ENCODE measurements at places on chromosomes 3 and 15. TPM values are rescaled to one million over a fixed set of nuclear protein-coding genes. Genes with fewer than 3 reads are reported as not detected.

DNA sequence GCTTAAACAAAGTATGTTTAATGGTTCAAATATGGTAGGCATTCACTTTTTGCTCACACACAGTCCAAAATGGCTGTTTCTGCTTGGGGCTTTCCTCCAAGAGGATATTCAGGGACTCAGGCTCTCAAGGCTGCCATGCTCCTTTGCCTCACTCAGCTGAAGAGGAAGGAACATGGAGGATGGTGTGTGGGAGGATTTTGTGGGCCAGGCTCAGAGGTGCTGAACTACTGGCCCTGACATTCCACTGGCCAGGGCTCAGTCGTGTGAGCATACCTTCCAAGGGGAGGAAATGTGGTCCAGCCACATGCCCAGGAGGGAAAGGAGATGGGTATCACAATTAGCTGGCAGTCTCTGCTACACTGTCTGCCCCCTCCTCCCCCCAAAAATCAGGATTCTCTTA lies 8.7 kb downstream of the PXYLP1 start:
- H3K4me1 ChIP-seq, result peaks cover 45% of the 10 kb centered on the region
- H3K36me3 ChIP-seq, result no peaks in the 10 kb centered on the region
- DNase-seq, result no peak
- H3K4me3 ChIP-seq, result no peak overlapping the region
- no peak overlapping the region for H3K27ac ChIP-seq
- no peaks in the 10 kb centered on the region for H3K27me3 ChIP-seq

ERC2 gene
- not detected for total RNA-seq

MYL3 gene
- total RNA-seq, result not detected

ARL14 gene
- not detected for total RNA-seq

GOLGA8S gene
- total RNA-seq, result 0.07 TPM

DNA sequence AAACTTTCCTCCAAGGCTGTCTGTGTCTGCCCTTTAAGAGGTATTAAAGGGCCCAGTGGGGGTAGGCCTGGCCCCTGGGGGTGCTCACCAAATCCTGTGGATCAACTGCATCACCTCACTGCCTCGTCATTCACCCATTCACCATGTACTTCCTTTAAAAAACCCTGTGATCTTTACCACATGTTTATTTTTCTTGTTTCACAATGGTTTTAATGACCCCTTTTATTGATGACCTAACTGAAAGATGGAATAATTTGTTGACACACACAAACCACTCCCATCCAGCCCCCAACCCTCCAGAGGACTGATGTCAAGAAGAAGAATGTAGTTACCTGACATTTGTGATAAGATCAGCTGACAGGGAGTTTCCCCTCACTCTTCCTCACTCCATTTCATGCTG lies 40.8 kb downstream of the KCNAB1 start:
- H3K4me1 ChIP-seq, result peaks cover 11% of the 10 kb centered on the region
- DNase-seq, result no peak
- H3K27ac ChIP-seq, result peak overlapping the region; percentile 20
- no peaks in the 10 kb centered on the region for H3K27me3 ChIP-seq
- H3K36me3 ChIP-seq, result no peaks in the 10 kb centered on the region

PDE8A gene
- 17.6 TPM for total RNA-seq

- no peaks in the 10 kb centered on the region for H3K36me3 ChIP-seq
- no peaks in the 10 kb centered on the region for H3K4me1 ChIP-seq
- H3K27me3 ChIP-seq, result no peaks in the 10 kb centered on the region
- H3K27ac ChIP-seq, result no peak overlapping the region
Observed at GRCh38 chr15:71654720-71655174, 155.6 kb upstream of the NR2E3 start.

MNS1 gene
- 0.82 TPM for total RNA-seq

GRCh38 chr3:32820971-32821685 lies 3.3 kb downstream of the TRIM71 start:
- H3K4me3 ChIP-seq, result no peak overlapping the region
- H3K27me3 ChIP-seq, result peaks cover 6% of the 10 kb centered on the region
- no peak for DNase-seq

GOLGA6L7 gene
- total RNA-seq, result not detected

All from CD8-positive, alpha-beta memory T cell (primary cell).